Neural progenitor cell (in vitro differentiated cells): ENCODE measurements at places on chromosomes 12 and 14.

GRCh38 chr14:31180299-31181051, 27.1 kb downstream of the HECTD1 start:
- no peak overlapping the region for H3K4me3 ChIP-seq
- H3K27me3 ChIP-seq = no peaks in the 10 kb centered on the region
- DNase-seq = no peak
- H3K4me1 ChIP-seq = no peaks in the 10 kb centered on the region

DNA sequence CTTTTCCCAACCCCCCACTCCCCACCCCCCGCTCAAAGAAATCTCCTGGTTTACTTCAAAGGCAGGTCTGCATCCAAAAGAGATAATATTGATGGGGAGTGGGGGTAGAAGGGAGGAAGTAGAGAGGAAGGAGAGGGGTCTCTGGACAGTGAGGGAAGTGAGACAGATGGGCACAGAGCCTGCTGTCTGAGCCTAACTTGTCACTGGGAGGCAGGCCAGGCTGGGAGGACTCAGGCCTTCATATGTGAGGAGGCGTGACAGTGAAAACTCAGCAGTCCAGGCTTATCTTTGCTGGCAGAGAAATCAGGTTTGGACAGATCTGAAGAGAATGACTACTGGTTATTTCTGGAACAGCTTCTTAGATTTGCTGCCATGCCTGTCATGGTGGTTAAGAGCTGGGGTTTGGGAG, 192.3 kb downstream of the NUAK1 start:
- no peaks in the 10 kb centered on the region for H3K4me1 ChIP-seq
- H3K36me3 ChIP-seq = no peaks in the 10 kb centered on the region
- no peaks in the 10 kb centered on the region for H3K27me3 ChIP-seq
- no peak overlapping the region for H3K4me3 ChIP-seq
- no peak for DNase-seq

DNA sequence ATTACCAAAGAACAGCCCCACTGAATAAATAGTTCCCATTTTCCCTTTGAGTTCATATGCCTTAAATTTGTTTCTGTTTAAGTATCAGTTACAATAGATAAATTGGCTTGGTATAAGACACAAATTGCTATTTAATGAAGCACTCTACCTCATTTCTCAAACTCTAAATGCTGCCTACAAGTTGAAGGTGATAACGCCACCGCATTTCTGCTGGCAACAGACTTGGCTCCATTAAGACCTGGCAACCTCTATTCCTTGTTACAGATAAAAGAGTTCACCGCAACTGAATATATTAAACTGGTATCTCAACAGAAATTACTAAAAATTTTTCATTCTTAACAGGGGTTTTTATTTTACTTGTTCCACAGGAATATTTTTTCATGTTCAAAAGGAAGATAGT, 35.6 kb downstream of the GXYLT1 start:
- DNase-seq = no peak
- H3K36me3 ChIP-seq = peaks cover 23% of the 10 kb centered on the region
- no peaks in the 10 kb centered on the region for H3K27me3 ChIP-seq

- H3K4me1 ChIP-seq = peaks cover 7% of the 10 kb centered on the region
- no peak overlapping the region for H3K27ac ChIP-seq
- H3K4me3 ChIP-seq = no peak overlapping the region
- no peaks in the 10 kb centered on the region for H3K36me3 ChIP-seq
Observed at GRCh38 chr14:38848243-38848935, 254.6 kb downstream of the SEC23A start.
